Stimulated activated CD4-positive, alpha-beta T cell treated with anti-CD3 and anti-CD28 coated beads, Interleukin-4, amount 100 ng/mL, for 48 hours (primary cell): ENCODE measurements at places on chromosomes 1 and 21.

DNA sequence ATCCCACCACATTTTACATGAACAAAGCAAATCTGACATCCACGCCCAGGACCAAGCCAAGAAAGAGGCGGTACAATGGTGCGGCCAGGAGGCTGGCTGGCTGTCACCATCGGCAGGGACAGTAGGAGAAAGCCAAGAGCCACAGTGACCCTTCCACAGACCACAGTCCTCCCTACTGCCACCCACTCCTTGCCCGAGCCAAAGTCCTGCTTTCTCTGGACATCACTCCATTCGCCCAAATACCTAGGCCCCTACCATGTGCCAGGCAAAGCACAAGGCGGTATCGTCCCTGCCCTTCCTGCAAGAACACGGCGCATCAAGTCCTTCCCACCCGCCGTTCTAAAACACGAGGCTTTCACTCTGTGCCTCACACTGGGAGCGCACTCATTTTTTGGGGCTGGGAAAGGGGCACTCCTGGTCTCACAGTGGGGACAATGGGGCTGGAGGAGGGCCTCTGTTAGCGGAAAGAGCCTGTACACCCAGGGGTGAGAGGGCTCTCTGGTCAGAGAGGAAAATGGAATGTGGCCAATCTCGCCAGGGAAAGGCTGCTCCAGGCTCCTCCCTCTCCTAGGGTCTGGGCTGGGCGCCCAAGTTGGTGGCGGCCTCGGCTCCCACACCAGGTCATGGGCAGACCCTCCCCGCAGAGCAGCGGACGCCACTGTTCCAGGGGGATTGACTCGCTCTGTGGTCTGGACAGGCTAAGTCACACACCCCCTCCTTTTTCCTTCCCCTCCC, 26.5 kb downstream of the SSBP3 start:
- DNase-seq: no peak

- DNase-seq: no peak
These were observed 87.3 kb downstream of the ZBTB18 start for GRCh38 chr1:244138399-244138798.

GRCh38 chr1:221246628-221247415, 367.6 kb downstream of the HLX start:
- DNase-seq: no peak

DNA sequence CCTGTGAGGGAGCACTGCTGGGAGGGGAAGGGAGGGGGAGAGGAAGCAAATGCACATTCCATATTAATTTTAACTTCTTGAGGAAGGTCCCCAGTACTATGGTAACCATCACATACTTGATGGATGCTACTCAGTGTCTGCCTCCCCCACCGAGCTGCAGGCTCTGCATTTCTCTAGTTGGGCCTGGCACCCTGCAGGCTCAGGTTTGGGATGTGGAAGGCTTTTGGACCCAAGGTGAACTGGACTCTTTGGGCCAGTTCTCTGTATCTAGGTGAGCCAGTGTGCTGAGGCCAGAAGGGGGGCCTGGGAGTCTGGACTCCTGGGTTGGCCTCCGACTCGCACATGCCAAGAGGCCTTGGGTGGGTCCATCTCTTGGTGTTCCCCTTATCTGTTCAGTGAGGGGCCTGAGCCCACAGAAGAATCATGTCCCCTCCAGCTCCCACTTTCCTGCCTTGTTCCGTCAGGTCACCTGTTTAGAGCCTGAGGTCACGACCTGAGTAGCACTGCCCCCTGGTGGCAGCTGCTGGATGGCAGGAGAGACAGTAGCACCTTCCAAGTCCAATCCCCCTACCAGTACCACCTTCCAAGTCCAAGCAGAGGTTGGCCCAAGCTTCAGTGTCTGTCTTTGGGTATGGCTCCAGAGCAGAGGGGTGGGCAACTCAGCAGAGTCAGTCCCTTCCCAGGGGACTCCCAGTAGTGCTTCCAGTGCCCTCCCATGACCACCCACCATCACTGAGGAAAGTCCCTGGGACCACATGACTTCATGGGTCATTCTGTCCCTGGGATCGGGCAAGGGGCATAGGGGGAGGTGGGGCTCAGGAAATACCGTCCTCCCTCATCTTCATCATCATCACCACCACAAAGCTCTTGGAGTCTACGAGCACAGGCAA, 241.8 kb downstream of the TRABD2B start:
- DNase-seq: peak; percentile 42

- DNase-seq: no peak
These were observed 58.9 kb upstream of the LAPTM5 start for GRCh38 chr1:30816211-30817076.

DNA sequence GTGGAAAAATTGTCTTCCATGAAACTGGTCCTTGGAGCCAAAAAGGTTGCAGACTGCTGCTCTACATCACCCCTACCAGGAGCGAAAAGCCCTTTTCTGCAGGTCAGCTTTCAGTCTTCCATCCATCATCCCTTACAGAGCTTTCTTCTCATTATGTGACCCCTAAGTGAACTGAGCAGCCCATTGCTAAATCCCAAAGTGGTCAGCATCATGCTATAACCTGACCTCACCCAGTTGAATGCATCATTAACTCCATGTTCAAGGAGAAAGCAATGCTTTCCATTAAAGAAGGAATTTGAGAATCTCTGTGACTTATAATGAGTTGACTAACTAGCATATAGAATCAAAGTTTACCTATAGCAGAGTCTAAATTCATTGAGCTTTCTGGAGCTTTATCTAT, 10.4 kb upstream of the IL24 start:
- no peak for DNase-seq

GRCh38 chr1:224815647-224816046, 113.8 kb upstream of the DNAH14 start:
- no peak for DNase-seq

GRCh38 chr1:13901597-13901996, 201.6 kb downstream of the PRDM2 start:
- no peak for DNase-seq

GRCh38 chr1:54016343-54017282, 1.4 kb downstream of the LDLRAD1 start:
- no peak for DNase-seq

- DNase-seq: no peak
These were observed 231.7 kb upstream of the B3GALT2 start for GRCh38 chr1:193417945-193418744.

DNA sequence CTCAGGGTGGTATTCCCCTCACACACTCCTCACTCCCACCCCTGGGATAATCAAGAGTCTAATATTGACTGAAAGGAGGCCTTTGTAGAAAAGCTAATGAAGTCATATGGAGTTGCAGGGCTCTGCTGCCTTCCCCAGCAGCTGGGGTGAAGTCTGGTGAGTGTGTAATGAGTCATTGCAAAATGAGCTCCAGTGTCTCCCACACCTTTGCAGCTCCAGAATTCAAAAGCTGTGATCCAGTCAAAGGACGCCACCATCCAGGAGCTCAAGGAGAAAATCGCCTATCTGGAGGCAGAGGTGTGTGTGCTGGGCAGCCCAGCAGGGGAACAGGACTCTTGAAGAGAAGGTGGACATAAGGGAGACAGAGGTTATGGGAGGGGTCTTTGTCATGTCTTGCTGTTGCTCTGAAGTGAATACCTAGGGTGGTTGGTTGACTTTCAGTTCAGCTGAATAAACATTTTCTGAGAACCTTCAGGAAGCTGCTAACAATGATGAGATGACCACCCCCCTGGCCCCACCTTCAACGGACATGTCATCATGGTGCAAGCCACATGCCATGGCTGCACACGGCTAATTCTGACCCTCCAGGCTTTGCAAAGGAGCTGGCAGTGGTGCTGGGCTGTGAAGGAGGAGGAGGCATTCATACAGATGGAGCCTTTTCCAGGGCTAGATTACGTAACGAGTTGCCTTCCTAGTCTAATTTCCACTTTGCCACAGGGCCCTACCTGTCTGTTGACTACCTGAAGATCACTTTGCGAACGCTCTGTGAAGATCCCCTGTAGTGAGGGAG, 32.2 kb upstream of the SNX27 start:
- no peak for DNase-seq

GRCh38 chr1:154859151-154859785, 10.8 kb downstream of the KCNN3 start:
- DNase-seq: no peak

GRCh38 chr21:44483288-44484237, 28.3 kb downstream of the LRRC3 start:
- no peak for DNase-seq

- no peak for DNase-seq
These were observed 29.4 kb upstream of the UMODL1 start for GRCh38 chr21:42041711-42042110.

- no peak for DNase-seq
These were observed 190.1 kb downstream of the BARHL2 start for GRCh38 chr1:90526954-90527353.

- DNase-seq: peak; percentile 50
These were observed 32.3 kb downstream of the KIAA2013 start for GRCh38 chr1:11893907-11894251.

GRCh38 chr1:20896826-20897225, 109.7 kb upstream of the HP1BP3 start:
- DNase-seq: no peak
